Amygdala (tissue), 56 donors: ENCODE measurements at places on chromosomes 16 and 17.

DNA sequence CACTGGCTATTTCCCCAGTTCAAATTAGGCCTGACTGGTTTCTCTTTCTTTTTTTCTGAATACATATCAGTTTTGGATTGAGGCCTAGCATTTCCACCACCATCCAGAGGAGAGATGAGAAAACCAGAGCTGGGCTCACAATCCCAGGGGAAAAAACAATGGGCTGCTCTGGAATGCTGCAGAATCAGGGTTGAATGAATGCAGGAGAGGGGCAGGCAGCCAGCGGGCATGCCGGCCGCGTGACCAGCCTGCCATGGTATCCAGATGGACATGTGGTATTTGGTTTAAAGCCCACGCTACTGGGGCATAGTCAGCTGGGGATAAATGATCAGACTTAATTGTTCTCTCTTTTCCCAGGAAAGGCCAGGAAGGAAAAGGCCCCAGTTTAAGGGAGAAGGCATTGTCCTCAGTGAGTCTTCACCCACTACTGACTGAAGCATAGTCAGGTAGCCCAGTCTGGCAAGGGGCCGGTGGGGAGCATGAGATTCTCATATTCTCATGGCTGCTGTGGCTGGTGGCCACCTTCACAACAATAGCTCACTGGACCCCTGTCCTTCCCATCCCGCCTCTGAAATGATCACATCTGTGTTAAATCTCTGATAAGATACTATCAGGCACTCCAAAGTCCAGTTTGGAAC lies 38.7 kb upstream of the RHOT1 start:
- no peak for DNase-seq

DNA sequence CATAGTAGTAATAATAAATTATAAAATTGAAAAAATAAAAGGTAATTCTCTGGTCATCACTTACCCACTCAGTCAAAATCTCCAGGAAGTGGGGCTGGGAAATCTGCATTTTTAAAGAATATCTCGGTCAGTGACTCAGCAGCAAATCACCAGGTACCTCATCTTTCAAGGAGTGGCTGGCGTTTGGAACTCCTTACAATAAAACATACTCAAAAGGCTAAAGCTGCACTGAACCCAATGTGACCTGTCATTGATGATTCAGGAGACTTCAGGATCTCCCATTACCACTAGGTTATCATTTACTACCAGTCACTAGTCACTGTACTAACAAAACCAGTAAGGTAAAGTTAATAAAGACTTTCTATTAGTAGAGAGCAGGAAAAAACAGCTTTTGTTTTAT lies 21.5 kb upstream of the RFFL start:
- DNase-seq: no peak

DNA sequence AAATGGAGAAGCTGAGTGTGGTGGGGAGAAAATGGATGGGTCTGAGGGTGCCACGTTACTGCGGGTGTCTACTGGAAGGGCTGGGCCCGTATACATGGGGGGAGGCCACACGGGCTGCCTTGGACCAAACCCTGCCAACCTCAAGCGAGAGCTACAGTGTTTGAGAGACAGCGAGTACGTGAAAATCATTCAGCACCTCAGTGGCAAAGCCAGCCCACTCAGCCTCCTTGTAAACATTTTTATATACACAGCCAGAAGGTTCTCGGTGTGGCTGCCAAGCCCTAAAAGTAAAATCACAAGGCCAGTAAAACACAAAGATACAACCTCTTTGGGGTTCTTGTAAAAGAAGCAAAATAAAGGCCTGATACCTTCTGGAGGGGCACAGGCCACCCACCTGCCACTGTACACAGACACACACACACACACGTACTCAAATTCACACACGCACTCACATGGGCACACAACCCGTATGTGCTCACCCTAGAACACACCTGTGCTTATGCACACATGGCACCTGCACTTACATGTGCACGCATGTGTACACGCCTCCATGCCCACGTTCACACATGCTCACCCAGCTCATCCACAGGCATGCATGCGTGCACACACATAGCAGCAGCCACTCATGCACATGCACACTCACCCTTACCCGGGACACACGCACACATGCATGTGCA lies 102.8 kb downstream of the GSG1L start:
- no peak for DNase-seq

DNA sequence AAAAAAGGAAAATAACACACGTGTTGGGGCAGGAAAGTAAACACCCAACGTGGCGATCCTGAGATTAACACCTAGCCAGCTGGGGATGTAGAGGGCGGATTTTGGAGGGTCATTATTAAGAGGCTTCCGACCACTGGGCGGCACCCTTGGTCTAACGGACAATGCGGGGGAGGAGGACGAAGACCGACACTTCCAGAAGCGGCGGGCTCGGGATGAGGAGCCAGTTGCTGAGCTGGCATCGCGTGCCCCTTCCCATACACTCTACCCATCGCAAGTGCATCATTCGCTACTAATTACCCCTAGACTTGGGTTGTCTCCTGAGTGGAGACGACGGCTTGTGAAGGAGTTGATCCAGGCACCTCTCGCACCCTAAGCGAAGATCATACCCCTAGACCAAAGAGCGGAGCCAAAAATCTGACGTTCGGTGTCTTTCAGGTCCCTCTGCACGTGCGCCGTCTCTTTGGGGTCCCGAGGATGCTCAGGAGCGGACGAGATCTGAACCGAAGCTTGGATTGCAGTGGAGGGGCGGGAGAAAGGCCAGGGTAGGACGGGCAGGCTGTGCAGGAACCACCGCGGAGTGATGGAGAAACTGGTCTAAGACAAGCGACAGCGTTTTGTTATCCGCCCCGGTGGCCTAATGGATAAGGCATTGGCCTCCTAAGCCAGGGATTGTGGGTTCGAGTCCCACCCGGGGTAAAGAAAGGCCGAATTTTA lies 17.6 kb downstream of the ZNF213 start:
- peak; percentile 80 for DNase-seq

DNA sequence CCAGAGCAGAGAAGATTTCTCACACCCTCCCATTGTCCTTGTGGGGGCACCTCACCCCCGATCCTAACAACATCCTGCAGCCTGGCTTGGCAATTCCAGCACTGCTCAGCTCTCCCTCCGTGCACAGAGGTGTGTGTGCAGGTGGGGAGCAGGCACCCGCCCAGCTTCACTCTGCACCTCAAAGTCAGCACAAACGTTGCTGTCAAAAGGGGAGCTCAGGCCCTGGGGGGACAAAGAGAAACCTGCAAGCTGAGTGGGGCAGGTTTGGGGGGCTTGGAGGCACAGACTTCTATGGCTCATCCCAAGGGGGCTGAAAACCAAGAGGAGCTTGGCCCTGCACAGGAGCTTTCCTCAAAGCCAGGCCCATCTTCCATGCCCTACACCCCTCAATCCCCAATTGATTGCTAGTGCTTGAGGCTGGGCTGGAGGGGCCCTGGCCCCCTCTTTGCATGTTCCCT lies 231.9 kb upstream of the TNRC6C start:
- no peak for DNase-seq

- peak; percentile 84 for DNase-seq
Observed at GRCh38 chr16:50152807-50153595, at the start of gene TENT4B. Gene TENT4B, plus strand, starts transcription at chr16:50153306. Its CDS starts 316 bp downstream, at chr16:50153622.

DNA sequence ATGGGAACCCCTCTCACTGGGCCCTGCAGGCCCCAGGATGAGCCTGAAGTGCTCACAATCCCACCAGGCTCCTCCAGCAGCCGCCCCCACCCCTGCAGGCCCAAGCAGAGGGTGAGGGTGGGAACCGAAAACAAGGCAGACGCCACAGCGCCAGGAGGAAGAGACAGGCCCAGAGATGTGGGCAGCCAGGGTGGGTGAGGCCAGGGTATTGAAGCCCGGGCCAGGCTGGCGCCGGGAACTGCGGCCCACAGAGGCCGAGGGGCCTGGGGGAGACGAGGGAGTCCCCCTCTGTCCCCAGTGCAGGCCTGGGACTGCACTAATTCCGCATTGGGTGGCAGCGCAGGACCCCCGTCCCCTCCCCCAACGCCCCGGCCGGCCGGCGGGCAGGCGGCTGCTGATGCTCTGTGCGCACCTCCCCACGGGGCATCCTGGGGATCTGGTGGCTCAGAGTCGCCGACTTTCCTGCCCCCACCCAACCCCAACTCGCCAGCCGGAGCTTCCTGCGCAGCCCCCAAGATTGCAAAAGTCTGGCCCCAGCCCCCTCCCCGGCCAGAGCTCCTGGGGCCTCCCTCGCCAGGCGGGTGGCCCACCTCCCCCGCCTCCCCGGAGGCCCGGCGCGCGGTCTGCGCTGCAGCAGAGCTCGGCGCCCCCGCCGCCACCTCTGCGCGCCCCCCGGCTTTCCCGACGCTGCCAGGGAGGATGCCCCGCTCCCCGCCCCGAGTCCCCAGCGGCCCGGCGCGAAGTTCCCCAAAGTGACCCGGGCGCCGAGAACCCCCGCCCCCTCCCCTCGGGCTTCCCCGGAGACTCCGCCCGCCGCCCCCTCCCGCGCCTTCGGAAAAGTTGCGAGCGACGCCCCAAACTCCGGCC lies 107.8 kb downstream of the ENGASE start:
- no peak for DNase-seq

DNA sequence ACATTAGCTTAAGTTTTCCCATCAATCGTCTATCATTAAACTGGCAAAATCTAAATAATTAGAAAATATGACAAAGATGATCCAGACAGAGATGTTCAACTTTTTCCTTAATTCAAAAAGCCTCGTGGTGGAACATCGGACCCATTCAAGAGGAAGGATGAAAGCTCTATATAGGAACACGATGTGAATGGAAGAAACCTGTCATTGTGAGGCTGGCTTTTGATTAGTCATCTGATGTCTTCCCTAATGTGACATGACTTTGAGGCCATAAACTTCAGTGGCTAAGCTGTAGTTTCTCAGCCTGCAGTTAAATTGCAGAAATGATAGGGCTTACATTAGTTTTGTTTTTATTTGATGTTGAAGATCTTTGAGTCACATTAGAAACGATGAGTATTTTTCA lies 1.0 kb downstream of the AMZ2 start:
- DNase-seq: no peak

DNA sequence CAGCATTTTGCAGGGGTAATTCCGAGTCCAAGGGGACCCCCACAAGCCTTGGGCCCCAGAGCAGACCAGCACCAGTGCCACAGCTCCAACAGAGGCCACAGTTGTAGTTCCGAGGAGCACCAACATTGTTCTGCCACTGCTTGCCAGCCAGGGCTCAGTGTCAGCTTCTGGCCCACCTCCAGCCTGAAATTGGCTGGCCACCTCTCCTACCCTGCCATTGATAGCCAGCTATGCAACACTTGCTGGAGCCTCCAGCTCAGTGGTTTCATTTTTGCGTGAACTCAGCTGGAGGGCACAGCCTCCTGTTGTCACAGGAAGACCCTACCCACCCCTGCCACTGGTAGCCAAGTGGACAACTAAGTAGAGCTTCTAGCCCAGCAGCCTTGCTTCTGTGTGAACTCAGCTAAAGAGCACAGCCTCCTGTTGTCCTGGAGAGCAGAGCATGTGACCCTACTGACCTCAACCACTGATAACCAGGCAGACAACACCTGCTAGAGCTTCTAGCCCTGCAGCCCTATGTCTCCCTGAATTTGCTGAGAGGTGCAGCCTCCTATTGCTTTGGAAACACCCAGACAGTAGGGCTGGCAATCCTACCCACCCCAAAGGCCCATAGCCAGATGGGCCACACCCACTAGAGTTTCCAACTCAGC lies 24.9 kb downstream of the HYDIN start:
- peak; percentile 9 for DNase-seq

GRCh38 chr17:63826468-63827001 lies 696 bp upstream of the PSMC5 start:
- no peak for DNase-seq

GRCh38 chr17:43694081-43694870 lies 32.6 kb upstream of the MEOX1 start:
- peak; percentile 50 for DNase-seq

DNA sequence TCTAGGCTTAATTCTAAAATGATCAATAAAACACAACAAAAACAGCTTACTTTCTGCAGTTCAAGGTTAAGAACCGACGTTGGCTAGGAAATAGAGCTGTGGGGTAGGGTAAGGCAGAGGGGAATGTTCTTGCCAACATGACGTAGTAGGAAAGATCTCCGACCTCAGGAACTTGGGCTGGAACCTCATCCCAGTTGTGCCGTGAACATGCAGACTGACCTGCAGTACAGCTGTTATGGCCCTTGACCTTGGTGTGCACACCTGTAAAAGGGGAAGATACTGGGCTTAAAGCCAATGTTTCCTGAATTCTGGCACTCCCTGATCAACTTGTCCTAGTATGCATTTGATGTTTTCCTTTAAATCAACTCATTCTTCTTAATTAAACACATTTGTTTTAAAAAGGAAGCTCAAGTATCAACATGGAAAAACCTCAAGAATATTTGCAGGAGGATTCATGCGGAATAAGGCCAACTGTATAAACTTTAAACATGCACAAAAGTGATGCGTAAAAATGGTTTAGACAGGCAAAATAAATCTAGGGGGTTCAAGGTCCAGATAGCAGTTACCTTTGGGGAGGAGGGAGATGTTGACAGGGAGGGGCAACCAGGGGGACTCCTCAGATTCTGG lies 14.2 kb upstream of the SLC6A2 start:
- no peak for DNase-seq

DNA sequence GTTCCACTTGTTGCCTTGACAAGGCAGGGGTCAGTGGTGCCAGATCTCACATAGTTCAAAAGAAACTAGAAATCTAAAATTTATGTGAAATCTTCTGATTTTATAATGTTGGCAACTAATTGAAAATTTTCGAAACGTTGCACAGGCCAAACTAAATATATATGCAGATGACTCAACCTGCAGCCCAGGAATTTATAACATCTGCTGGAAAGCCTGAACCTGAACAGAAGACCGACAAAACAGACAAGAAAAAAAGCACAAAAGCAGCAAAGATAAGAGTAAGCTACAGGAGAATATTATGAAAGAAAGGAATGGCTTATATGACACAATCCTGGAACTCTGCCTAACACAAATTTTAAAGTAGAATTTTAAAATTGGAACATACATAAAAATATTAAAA lies 207.6 kb downstream of the CEP112 start:
- DNase-seq: no peak

- DNase-seq: peak; percentile 1
Observed at GRCh38 chr17:10837921-10838320, at the start of gene PIRT. Gene PIRT, minus strand, starts transcription at chr17:10838087. Its CDS starts 12,442 bp downstream, at chr17:10825645.

DNA sequence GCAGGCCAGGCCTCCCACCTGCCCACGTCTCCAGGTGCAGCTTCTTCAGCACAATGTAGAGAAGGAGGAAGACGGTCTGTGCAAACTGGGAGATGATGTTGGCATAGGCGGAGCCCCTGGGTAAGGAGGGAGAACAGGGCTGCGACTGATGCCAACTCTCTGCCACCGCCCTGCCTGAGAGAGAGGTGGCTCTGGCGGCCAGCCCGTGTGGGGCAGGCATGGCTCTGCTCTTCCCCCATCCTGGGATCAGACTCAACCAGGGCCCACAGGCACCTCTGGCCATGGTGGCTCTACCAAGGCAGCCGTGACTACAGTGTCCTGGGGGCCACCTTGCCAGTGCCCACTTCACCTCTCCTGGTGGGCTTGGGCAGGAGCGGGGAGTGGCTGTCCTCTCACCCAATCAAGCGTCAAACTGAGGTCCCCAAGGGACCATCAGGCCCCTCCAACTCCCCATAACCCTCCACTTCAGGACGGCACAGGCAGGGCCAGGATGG lies 8.6 kb downstream of the SLC47A2 start:
- no peak for DNase-seq

DNA sequence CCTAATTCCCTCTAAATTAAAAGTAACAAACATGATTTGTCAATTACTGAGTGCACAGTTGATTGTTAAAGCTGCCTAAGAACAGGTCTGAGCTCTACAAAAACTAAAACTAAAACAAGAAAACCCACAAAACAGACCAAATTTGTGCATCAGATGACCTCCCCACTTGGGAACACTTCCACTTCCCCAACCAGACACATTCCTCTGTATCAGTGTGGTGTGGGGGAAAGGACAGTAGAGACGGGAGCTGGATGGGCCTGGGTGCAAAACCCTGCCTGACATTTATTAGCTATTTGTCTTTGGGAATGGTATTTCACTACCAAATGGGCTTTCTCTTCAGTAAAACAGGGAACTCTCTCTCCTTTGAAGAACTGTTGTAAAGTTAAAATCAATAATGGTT lies 29.8 kb downstream of the STAT3 start:
- no peak for DNase-seq
